ENCODE measurements at places on chromosomes 1 and 21.

DNA sequence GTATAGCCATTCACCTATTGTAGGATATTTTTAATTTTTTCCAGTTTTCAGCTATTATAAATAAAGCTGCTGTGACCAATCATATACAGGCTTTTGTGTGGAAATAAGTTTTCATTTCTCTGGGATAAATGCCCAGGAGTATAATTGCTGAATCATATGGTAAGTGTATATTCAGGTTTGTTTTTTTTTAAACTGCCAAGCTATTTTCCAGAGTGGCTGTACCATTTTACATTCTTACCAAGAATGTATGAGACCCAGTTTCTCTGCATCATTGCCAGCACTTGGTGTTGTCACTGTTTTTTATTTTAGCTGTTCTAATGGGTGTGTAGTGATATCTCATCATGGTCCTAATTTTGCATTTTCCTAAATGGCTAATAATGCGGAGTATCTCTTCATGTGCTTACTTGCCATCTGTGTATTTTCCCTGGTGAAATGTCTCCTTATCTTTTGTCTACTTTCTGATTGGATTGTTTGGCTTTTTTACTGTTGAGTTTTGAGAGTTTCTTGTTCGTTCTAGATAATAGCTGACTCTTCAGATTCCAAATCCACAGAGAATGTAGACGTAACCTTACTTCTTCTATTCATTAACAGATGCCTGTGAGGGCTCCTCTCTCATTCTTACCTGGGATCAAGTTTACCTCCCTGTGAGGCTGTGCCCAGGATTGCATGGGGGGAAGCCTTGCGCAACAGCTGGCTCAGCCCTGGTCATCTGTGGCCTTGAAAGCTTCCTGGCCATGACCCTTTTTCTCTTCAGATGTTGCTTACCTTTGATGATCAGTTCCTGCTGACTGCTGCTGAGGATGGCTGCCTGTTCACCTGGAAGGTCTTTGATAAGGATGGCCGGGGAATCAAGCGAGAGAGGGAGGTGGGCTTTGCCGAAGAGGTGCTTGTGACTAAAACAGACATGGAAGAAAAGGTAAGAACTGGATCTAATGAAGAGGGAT is 42.6 kb downstream of the CFAP57 start:
- no peak for DNase-seq

DNA sequence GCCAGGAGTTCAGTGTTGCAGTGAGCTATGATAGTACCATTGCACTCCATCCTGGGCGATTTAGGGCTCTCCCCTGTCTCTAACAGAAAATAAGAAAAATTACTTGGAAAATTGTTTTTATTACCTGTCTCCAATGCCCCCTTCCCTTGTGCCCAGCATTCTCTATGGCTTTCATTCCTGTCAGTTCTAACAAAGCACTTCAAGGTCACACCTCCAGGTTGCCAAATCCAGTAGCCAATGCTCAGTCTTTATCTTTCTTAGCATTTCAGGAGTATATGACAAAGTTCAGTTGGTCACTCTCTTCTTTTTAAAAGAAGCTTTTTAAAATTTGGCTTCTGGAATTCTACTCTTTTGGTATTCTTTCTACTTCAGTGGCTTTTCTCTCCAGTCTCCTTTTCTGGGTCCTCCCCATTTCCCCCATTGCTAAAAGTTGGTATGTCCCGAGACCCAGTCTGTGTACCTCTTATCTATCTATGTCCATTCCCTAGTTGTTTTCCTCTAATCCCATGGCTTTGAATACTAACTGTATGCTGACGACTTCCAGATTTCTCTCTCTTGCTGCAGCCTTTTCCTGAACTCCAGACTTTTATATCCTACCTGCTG is 69.9 kb downstream of the LAMC1 start:
- no peak for DNase-seq

DNA sequence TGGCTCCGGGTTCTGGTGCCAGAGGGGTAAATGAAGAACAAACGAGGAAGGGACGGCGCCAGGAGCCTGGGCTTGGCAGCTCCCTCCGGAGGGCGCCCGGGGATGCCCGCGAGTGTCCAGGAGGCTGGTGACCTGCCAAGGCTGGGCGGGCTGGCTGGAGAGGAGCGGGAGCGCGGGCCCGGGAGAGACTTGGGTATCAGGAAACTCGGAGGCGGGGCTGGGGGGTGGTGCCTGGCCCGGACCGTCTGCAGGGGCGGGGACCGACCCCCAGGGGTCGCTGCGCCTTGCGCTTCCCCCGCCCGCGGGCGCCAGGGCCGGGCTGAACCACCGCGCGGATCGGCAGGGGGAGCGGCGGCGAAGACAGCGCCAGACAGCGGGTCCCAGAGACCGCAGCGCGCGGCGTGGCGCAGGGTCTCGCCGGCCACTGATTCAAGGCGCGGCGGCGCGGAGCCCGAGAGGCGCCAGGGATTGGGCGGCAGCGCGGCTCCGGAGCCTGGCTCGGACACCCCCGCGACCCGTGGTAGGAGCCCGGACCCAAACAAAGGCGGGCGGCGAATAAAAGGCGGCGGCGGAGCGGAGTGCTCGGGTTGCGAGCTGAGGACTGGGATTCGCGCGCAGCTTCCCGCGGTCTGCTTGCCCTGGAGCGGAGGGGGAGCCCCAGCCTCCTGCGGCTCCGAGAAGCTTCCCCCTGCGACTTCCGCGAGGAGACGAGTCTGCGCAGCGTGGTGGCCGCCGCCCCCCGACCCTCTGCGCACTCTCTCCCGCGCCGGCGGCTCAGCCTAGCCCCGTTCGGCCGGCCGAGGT is at the start of gene DISP3:
DISP3 (plus strand) TSS at position 585 of the 804 bp plus-strand sequence. CDS start 21,838 bp downstream, outside the sequence.
- peak; percentile 57 for DNase-seq

- DNase-seq: no peak
Measured at GRCh38 chr1:202200669-202201068, 7.1 kb downstream of the LGR6 start.

DNA sequence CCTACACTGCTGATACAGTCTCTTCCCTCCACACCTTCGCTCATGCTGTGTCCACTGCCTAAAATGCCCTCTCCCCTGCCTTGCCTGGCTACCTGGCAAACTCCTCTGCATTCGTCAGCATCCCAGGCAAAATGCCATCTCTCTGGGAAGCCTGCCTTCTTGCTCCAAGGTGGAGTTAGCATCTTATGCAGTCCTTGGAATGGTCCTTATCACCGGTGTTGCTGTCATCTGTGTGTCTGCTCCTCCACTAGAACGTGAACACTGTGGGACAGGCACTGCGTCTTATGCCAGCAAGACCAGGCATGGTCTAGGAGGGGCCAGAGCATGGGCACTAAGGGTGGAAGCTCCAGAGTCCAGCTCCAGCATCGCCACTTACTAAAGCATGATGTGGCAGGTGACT is 211.8 kb downstream of the MATN1 start:
- DNase-seq: no peak

DNA sequence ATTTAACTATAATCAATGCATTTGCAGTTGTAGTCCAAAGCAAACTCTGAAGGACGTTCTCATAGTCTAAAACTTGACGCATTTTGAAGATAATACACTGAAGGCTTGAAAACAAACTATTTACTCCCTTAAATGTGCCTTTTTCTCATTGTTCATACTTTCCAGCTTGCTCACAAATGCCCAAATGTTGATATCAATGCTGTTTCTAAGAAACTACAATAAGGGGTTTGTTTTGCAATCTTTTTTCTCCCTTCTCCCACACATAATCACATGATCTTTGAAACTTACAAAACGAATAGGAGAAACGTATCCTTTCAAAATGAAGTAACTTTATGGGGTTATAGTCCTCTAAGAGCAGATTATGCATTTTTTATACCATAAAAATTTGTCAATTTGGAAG is 508.7 kb downstream of the DPYD start:
- no peak for DNase-seq

DNA sequence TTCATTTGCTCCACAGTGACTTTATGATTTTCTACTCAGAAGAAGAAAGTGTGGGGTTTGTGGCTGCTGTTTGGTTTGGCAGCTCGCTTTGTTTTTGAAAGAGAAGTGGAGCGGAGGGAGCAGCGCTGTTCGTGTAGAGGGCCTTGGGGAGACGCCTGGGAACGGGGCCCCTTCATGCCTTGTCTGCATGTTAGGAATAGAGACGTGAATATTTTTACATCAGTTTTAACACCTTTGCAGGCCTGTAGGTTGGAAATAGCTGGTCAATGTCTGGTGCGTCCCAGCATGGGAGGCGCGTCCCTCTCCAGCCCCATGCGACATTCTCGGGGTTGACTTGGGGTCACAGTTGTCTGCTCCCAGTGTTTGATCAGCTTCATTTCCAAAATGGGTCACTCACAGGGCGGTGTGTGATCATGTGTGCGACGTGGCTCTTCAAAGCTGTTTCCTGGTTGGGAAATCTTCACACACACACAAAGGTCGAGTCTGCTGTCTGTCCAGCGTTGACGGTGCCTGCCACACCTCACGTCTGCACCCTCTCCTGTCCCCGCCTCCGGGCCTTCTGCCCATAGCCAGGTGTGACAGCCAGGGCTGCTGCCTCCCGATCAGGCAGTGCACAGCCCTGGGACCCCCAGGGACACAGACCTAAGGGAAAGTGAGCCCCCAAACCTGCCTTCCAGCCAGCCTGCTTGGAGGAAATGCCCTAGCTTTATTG is 149.2 kb downstream of the PSMG1 start:
- DNase-seq: no peak

DNA sequence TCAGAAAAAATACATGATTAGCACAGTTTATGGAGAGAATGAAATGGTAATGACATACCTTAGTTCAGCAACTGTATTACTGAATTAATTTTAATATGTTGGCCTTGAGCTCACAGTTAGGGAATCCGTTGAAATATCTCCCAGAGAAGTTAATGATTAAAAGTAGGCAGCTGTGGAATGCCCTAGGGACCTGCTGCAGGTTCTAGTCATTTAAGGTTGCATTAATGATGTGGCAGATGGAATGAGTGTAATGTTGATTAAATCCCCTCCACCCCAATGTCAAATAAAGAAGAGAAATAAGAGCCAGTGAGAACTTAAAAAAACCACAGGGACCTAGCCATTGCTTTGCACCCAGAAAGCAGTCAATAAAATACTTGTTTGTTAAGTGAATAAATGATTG is 40.3 kb upstream of the TRIM45 start:
- DNase-seq: no peak

GRCh38 chr1:29836651-29837646 is 600.6 kb downstream of the PTPRU start:
- no peak for DNase-seq

DNA sequence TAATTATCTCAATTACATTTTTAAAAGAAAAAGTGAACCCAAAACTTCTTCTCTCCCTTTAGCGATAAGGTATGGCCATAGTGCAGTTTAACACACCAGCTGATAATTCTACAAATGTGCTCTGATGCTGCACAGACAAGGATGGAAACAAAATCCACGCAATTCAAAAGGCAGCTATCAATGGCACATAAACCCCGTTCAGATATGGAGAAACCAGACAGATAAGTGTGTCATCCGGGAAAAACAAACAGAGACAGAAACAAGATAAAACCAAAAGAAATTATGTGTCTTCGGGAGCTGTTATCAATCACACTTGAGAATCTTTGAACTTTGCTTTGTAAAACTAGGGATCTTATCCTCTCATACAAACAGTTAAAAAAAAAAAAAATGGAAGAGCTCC is 73.6 kb downstream of the SIPA1L2 start:
- no peak for DNase-seq

DNA sequence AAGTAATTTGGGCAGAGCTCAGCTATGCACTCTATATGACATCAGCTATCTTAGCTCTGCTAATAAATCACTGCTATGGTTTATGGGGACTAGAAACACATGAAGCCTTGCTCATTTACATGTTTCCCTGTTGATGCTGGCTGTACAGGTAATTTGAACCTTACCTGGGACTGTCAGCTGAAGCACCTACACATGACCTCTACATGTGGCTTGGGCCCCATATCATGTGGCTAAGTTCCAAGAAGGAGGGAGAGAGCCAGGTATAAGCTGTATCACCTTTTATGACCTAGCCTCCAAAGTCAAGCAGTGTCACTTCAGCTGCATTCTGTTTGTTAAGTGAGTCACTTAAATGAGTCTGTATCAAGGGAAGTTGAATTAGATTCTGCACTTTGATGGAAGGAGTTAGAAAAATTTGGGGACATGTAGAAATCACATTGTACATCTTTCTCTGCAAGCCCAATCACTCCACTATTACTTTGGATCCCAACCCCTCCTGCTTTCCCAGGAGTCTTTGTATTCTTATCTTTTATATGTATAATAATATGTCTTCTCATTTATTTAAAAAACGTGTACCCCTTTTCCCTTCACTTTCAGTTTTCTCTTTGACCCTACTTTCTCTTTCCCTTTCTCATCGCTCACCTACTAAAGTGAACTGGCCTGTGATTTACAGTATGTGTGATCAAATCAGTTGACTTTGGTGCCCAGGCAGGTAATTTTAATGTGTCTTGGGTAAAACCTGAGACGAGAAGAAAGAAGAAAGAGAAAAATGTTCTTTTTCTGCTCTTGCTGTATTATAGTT is 53.4 kb upstream of the PRKACB start:
- no peak for DNase-seq

- DNase-seq: no peak
Measured at GRCh38 chr1:30675761-30676160, 47.6 kb downstream of the MATN1 start.

GRCh38 chr1:15440357-15440756 is 2.1 kb downstream of the CTRC start:
- DNase-seq: no peak

GRCh38 chr1:31733389-31734219 is 29.8 kb upstream of the COL16A1 start:
- no peak for DNase-seq

GRCh38 chr1:178575611-178576361 is 62.9 kb downstream of the TEX35 start:
- no peak for DNase-seq

- DNase-seq: no peak
Measured at GRCh38 chr1:192959657-192960186, 99.4 kb downstream of the UCHL5 start.

GRCh38 chr1:212098310-212098709 is 62.8 kb downstream of the DTL start:
- no peak for DNase-seq

DNA sequence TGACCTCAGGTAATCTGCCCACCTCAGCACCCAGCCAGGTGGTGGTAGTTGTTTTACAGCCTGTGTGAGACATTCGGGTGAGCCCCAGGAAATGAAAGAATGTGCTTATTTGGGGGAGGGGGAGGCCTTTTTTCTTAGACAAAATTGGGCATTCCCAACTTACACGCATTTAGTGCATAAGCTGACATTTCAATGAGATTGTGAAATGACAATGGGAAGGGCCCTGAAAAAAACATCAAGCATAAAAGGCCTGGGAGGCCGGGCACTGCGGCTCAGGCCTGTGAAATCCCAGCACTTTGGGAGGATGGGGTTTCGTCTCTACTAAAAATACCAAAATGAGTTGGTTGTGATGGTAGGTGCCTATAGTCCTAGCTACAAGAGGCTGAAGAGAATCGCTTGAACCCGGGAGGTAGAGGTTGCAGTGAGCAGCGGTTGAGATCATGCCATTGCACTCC is 5.0 kb downstream of the GAS5 start:
- no peak for DNase-seq
